ENCODE measurements at places on chromosomes 7 and 10.
A peak's percentile ranks its signal among the peaks of the same experiment; 100 is the strongest.

DNA sequence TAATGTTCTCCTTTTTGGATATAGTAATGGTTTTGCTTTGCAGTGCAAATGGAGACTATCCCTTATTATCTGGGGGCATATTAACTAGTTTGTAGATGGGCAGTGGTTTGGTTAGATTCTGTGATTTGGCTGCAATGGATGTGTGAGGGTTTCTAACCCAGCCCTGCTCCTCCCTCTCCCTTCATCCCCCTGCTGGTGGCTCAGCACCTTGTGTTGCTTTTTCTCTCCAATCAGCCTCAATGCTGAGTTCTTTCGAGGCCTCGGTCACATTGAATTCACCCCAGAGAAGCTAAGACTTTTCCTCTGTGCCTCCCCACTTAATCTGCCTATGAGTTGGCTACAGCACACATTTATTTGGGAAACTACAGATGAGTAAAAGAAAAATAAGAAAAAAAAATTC, 120.0 kb downstream of the MALRD1 start:
- no peak for DNase-seq

DNA sequence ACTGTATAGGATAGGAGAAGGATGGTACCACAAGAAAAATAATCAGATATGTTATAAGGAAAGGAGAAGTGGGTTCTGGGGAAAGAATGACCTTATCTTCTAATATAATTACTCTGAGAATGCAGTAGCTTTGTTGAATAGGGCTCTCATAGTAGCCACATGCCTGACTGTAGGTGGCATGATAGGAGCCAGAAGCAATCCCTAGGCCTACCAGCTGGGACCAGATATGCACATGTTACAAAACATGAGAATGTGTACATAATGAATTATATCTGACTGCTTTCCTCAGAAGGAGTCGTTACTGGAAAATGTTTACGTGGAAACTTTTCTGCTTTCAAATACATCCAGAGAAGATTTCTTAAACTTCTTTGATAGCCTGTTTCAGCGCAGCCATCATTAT, 53.2 kb upstream of the FAM3C start:
- DNase-seq, result no peak

DNA sequence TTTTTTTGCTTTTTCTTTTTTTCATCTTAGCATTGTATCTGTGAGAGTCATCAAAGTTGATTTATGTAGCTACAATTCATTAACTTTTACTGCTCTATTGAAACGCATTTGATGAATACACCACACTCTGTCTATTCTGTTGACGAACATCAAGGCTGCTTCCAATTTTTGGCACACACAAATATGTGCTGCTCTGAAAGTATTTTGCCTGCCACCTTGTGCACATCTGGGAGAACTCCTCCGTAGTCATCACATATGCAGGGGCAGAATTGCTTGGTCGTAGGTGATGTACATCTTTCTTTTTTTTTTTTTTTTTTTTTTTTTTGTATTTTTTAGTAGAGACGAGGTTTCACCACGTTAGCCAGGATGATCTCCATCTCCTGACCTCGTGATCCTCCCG, 796.8 kb downstream of the KCNMA1 start:
- no peak for DNase-seq

- DNase-seq, result no peak
Observed at GRCh38 chr7:131633342-131633843, 77.0 kb upstream of the PODXL start.

DNA sequence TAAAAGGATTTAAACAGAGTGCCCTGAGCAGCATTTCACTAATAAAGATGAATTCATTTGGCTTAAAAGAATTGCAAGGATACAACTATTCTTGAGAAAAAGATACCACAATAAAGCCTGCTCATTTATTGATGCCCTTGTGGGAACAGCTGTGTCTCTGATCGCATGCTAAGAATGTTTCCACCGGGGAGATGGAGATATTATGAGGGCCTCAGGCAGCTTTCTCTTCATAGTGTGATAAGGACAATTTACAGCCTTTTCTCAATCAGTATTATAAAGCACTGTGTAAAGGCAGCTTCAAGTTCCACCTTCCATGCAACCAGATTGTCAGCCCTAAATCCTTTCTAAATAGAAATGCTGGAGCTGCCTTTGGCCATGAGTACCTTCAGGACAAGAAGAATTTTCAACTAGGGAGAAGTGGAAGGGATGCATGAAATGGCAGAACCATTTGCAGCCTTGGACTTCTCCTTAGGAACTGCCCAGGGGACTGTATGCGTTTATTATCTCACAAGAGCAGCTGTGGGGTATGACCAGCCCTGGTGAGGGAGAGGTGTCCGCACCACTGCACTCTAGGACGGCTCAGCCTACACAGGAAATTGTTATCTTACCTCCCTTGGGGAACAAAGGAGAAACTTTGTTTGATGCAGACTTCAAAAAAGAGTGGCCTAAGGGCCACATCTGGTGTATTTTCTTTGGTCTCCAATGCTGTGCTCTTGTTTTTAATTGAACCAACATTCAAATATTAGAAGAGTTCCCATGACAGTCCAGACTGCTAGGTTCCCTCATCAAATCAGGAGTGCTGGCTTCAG, 116.9 kb upstream of the PCGF5 start:
- DNase-seq, result peak; percentile 24

GRCh38 chr7:69619635-69620034, 21.4 kb downstream of the AUTS2 start:
- DNase-seq, result no peak

DNA sequence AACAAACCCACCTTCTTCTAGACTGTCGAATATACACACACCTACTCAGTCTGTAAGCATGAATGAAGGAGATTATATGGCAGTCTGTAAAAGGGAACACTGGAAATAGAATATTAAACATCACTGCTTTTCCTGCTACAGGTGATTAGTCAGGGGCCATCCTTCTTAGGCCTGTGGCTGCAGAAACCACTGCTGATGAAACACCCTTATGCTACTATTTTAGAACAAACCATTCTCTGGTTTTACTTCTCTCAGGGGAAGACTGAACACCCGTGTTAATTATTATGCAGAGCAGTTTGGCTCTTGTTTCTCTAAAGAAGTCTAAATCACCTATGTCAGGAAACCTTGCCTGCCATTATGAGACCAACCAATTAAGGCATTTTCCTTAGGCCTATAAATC, 351.1 kb upstream of the KLF6 start:
- DNase-seq, result no peak

GRCh38 chr10:118925404-118926071, 104.0 kb upstream of the NANOS1 start:
- no peak for DNase-seq

DNA sequence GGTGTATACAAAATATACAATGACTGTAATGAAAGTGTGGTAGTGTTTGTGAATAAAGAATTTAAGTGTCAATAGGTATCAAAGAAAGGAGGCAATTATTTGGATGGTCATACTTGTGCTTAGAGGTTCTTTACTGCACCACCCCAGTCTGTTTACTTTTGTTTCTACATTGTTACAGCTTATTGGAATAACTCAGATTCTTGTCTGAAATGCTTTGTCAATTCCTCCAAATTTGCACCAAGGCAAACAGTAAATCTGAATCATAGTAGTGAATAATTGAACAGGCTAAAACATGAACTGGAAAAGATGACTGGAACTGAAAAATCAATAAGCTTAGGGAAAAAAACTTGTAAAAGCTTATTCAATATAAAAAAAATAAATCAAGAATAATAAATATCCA, 319.2 kb downstream of the EXOC4 start:
- DNase-seq, result no peak

- no peak for DNase-seq
Observed at GRCh38 chr10:97046456-97047082, 139.2 kb downstream of the SLIT1 start.

DNA sequence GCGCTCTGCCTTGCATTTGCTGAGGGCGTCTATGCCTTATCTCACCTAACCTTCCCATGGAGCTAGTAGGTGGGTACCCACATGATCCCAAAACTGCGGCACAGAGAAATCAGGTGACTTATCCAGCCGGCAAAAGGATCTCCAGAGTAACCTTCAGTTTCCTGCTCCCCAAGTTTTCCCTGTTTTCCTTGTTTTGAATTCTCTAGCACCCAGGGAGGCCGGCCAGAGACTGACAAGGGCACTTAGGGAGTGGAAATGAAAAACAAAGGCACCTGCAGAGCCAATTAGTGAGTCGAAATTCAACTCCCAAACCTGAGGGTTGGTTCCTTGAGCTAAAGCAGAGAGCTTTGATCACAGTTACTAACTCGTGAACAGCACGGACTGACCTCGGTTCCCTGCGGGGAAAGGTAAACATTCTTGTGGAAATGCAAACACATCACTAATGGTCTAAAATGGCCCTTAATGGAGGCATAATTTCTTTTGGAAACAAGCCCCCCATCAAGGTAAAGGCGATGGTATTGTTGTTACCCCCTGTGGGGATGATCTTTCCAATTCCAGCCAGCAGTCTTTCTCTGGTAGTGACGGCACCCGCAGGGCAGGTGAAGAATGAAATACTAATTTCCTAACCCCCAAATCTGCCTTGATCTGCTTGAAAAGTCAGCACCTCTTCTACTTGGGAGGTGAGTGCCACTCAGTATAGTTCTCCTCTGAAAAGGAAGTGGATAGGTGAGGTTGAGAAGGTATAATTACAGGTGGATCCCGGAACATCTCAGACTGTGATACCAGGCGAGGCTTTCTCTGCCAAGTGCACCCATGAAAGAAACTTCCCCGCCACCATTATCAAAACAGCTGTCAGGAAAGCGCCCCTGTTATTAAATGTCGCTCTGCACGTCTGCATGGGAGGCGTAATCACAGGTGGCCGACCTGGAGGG, 365.6 kb upstream of the AUTS2 start:
- DNase-seq, result no peak

DNA sequence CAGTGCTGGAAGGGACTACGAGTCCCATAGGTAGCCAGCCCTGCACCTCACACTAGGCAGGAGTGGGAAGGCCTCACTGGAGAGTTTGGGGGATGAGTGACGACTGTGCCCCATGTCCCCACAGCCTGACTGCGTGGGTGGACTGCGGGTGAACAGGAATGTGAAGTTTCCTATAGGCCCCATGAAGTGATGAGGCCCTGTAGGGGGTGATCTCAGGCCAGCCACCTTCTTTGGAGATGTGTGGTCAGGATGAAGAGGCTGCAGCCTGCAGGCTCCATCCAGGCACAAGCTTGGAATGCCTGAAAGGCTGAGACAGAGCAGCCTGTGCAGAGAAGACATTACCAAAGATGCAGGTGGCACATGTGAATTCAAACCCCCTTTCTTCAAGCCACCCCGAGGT, 94.9 kb downstream of the CPXM2 start:
- no peak for DNase-seq

- DNase-seq, result no peak
Observed at GRCh38 chr7:45221896-45222604, 64.5 kb downstream of the RAMP3 start.

- DNase-seq, result no peak
Observed at GRCh38 chr7:26413007-26413691, 121.5 kb downstream of the SNX10 start.

DNA sequence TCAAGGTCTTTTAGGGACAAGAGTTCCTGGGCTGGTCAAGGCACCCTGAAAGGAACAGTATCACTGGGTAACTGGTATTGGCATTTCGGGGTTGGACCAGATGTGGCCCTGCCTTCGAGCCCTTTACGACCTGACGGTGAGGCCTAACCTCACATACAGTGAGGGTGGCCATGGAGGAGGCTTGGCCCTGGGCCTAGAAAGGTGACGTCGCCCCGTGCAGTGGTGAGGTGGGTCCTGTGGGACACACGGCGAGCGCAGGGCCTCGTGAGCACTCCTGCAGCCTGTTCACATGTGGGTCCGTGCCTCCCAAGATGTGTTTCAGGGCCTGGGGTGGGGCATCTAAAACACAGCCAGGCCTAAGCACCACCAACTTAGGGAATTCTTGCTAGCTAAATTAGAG, 36.1 kb downstream of the CRHR2 start:
- no peak for DNase-seq

GRCh38 chr10:56181607-56182006, 179.5 kb downstream of the ZWINT start:
- DNase-seq, result no peak

DNA sequence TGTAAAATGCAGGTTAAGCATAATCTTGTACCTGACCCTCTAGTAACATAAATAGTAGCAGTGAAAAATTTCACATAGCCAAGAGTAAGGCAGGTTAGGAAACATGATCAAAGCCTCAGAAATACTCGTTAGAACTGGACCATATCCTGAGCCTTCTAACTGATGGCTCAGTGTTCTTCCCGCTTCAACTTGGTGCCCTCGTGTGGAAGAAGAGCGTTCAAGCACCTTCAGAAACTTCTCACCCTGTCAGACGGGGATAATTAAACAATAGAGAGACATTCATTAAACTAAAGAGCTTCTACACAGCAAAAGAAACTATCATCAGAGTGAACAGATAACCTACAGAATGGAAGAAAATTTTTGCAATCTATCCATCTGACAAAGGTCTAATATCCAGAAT, 124.5 kb downstream of the MYOF start:
- no peak for DNase-seq

DNA sequence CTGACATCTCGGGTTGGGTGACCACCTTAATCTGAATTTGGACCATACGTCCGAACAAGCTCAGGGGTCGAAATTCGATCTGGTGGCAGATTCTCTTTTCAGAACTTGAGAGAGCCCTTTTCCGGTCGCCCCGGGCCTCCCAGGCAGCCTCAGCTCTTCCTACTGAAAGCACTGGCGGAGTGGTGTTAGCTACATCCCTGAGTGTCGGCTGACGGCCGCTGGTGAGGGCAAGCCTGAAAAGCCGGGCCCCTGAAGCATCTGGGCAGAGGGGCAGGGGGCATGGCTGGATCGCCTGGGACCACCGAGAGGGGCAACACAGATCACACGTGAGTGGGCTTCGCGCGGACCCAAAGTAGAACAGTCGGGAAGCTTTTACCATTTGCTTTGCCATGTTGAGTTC, 116.1 kb downstream of the SMURF1 start:
- no peak for DNase-seq

GRCh38 chr10:114015708-114016107, 28.0 kb upstream of the ADRB1 start:
- no peak for DNase-seq

DNA sequence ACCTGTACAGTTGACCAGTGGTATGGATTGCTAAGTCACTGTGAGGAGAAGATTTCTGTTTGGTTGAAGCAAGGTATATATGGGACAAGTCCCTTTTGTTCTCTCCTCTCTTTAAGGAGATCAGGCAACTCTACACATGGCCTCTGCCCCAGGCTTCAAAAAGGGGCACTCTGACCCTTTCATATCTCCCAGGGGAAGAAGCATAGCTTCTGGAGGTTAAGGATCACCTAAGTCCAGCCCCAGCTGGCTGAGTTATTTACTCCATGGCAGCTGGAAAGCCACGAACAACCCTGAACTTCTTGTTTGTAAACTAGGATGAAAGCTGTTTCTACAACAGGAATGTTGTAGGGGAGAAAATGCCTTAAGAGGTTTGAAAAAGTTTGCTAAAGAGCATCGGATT, 129.2 kb upstream of the FEZF1 start:
- no peak for DNase-seq

DNA sequence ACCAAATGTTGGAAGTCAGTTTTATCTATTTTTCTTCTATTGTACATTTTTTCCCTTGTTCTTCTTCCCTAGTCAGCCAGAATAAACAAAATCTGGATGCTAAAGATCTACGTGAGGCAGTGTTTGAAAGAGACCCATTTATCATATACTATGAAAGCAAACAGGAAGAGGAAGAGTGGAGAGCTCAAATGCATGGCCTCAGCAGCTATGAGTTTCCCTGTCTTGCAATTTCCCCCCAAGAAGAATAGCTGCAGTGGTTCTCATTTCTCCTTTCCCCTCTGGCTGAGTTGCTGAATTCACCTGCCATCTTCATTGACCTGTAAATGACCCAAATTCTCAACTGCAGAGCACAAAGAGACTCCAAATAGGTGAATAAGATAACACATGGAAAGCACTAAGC, 347.1 kb upstream of the NRP1 start:
- DNase-seq, result no peak
